ENCODE measurements at places on chromosomes 1 and 21.

GRCh38 chr1:9121496-9122409, 7.1 kb downstream of the GPR157 start:
- DNase-seq: no peak

GRCh38 chr1:235266967-235267366, 61.0 kb downstream of the ARID4B start:
- DNase-seq: no peak

GRCh38 chr1:2604156-2604843, 17.7 kb downstream of the PRXL2B start:
- DNase-seq: no peak

- no peak for DNase-seq
These were observed 196.4 kb downstream of the KAZN start for GRCh38 chr1:14794906-14795305.

GRCh38 chr1:151327903-151328674, 873 bp upstream of the PI4KB start:
- no peak for DNase-seq

- DNase-seq: no peak
These were observed 37.5 kb downstream of the IGSF21 start for GRCh38 chr1:18144916-18145647.

DNA sequence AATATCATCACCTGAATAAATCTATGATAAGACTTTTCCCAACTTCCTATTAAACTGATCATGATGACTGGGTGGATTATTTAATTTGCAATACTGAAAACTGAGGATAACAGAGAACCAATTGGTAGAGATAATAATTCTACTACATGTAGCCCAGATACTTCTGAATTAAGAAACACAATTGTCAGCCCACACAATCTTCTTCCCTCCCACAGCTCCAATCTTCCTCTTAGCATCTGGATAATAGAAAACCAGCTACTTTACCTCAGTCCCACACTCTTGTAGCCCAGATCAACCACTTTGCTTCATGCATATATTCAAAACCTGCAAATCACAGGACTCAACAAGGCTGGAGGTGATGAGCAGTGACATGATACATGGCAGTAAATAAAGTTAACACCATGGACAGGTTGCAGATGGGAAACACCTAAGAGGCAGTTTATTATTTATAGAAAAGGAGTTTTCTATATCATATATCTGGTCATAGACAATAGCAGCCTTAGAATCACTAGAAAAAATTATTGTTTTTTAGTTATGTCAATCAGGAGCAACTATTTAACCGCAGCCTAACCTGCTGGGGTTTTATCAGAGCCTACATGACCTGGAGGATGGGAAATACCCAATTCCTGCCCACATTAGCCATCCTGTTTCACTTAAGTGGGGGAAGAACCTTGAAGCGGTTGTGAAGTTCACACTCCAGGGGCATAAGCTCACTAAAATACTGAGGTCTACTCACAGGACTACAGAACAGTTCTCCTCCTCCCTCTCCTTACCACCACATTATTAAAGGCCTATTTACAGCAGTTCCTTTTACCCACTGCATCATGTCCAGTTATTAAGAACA, 16.7 kb downstream of the FRRS1 start:
- DNase-seq: no peak

GRCh38 chr1:8560035-8560434, 242.1 kb downstream of the SLC45A1 start:
- DNase-seq: no peak

DNA sequence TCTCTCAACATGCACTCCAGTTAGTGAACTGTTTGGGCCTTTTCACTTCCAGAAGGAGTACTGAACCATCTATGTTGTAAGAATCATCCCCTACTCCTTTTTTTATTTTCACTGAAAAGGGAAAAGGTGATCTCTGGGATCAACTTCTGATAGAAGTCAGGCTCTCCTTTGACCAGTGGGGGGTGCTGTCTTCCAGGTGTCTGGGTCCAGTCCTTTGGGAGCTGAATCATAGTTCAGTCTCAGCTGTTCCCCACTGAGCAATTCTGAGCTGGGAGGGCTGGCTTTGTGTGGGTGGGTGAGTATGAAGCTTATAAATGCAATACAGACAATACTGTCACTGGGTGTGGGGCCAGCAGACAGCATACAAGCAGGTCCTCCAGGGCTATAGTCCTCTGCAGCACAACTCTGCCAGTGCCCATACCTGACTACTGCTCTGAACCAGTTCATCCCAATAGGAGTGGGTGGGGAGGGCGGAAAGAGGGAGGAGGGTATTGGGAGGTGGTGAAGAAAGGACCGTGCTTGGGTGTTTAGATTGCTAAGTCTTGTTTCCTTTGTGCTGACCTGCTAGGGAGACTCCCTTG, 12.5 kb upstream of the SARS1 start:
- DNase-seq: peak; percentile 55

DNA sequence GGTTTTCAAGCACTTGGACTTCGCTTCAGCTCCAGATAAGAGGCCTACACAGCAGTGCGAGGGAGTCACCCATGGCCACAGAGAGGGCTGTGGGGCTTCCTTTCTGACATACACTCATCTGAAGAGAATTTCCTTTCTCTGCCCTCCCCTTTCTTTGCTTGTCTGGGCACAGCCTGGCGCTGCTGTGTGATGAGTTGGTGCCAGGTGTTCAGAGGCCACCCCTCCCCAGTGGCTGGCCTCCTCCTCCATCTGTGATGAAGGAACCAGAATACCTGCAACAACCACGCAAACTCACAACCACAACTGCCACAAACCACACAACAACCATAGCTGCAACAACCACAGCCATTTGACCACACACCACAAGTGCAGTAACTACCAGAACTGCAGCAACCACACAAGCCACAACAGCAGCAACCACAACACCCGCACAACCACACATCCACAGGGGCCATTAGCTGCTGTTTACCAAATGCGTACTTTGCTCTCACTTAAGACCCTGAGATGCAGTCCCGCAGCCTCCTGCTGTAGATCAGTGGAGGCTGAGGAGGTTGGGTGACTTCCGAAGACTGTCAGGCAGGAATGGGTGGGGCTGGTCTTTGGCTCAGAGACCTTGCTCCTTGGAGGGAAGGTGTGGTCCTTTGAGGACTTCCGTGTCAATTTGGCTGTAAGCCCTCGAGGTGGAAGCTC, 71.1 kb downstream of the IER5 start:
- DNase-seq: no peak

- peak; percentile 37 for DNase-seq
These were observed 57.3 kb downstream of the NKAIN1 start for GRCh38 chr1:31182352-31182751.

DNA sequence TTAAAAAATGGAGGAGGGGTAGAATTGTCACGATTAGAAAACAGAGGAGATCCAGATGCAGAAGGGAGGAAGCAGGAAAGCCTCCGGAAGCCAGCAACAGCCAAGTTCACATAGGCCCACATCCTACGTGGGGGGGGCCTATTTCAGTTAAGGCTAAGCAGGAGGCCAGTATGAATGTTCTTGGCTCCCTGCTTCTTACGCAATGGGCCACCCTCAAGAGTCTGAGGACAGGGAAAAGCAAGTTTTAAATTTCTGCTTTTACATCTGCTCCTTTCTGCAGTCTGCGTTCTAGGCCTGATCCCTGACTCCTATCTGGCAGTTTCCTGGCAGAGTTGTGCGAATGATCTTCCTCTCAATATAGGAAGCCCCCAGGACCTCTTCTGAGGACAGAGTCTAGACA, 30.6 kb downstream of the RABIF start:
- no peak for DNase-seq

DNA sequence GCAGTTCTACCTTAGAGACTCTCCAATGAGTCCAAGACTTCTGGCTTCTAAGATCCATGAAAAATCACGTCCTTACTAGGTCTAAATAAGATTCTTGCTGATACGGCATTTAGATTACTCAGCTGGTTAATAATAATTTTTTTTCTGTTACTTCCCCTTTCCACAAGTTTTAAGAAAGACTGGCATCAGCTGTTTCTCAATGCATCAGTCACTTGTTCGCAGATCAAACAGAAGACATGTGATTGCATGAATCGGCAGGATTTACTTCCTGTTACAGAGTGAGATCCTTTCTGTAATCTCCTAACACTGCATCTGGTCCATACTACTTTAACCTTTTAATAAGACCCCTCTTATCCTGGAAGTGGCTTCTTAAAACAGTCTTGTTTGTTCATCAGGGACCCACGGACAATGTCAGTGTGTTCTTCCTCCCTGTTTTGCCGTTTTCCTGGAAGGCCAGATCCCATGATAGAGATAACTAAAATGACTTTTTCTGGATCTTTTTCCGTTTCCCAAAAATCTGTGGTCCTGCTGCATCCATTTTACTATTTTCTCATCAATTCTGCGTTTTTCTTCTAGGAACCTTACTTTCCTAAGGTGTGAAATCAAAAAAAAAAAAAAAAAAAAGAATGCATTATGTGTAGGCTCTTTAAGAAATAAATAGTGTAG, 6.1 kb downstream of the NPL start:
- DNase-seq: no peak

DNA sequence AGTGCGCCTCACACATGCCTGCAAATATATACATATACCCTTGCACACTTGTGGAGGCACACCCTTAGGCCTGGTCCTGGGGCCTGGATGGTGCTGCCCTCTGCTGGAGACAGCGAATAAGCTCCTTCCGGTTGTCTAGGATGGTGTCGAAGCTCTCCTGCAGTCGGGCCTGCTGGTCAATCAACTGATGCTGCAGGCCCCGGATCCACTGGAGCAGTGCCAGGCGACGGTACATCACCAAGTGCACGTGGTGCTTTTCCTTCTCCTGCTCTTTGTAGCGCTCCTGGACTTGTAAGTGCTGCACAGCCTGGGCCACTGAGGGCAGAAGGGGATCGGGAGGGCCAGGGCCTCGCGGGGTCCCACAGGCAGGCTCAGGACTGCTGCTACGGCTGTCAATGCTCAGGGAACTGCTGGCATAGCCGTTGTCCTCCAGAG, 3.1 kb downstream of the C1orf216 start:
- no peak for DNase-seq

- DNase-seq: no peak
These were observed 492.8 kb downstream of the CAMTA1 start for GRCh38 chr1:7278045-7278444.

- DNase-seq: no peak
These were observed 24.0 kb downstream of the AGRN start for GRCh38 chr1:1043921-1044320.

DNA sequence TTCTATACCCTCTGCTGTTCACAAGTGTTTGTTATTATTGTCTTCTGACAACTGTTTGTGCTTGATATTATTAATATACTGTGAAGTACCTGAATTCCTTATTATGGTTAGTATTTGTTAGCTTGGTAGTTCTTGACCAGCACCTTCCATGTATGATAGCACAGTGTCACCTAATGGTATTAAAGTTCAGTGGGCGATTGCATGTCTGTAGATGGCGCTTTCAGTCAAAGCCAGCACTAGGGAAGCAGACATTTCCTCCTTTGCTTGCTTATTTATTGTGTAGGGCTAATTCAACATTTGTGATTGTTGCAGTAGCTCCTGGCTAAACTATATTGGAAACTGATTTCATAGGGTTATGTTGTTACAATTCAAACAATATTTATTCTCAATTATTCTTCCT, 218.0 kb downstream of the ZP4 start:
- no peak for DNase-seq

GRCh38 chr21:37207441-37208009, 59.6 kb downstream of the VPS26C start:
- no peak for DNase-seq

GRCh38 chr1:147612366-147612765, 58.0 kb downstream of the ACP6 start:
- no peak for DNase-seq

DNA sequence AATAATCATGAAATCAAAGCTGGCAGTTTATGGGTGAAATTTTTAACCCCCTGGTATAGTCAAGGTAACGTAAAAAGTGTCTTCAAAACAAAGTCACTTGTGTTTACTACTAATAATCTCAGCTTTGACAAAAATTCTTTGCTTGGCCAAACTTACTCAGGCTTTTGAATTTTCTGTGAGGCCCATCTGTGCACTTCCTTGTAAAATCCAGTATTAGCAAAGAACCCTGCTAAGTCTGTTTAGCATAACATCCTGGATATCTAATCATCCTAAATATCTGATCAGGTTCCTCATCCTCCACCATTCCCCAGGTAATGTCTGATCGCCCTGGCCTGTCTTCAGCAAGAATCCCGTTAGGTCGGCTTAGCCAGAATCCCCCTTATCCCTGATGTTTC, 3.0 kb downstream of the LYST start:
- DNase-seq: no peak

GRCh38 chr21:45554477-45555175, 12.4 kb upstream of the SLC19A1 start:
- no peak for DNase-seq

DNA sequence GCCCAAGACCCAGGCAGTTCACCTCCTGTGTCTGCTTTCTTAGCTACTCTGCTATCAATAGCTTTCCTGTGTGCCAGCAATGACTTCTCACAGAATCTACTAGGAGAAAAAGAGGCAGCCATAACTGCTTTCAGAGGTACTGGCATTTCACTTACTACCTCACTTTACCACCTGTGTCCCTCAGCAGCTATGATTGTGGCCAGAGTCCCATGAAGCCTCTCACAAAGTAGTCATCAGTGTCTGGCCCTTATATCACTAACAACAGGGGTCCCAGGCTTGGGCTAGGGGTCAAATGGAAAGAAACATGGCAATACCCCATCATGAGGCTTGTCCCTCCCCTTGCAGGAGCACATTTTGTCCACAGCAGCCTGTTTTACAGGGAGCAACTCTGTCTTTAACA, 62.7 kb upstream of the EPS8L3 start:
- DNase-seq: no peak

DNA sequence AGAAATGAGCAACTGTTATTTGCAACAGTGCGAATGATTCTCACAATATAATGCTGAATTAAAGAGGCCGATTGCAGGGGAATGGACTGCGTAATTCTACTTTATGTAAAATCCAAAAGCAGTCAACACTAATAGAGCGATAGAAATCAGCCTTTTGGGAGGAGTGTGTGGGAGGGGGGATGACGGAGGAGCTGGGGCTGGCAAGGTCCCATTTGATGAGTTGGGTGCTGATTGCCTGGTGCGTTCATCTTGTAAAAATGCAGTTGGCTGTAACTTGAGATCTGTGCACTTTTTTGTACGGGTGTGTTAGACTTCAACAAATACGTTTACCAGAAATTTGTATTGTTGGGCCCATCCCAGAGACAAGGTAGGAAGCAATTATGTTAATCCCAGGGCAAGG, 20.7 kb downstream of the TNFRSF8 start:
- DNase-seq: no peak
